IPS DF 6.9 (cell line): ENCODE measurements at places on chromosomes 7 and 10.
A peak's percentile ranks its signal among the peaks of the same experiment; 100 is the strongest.

- no peak for DNase-seq
Measured at GRCh38 chr10:63140077-63140476, 6.9 kb downstream of the NRBF2 start.

DNA sequence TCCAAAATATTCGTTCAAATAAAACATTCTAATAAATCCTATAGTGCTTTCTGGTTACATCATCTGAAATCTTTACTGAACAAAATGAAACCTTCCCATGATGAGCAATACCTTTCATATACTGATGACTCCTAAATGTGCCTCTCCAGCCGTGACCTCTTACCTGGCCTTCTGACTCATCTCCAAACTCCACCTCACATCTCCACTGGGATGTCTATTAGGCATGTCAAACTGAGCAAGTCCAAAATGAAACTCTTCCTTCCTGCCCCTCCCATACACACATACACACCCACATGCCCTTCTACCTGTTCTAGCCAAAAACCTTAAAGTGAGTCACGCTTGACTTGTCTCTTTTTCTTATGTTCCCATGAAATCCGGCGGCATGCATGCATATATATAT, 22.9 kb downstream of the GSAP start:
- no peak for DNase-seq

DNA sequence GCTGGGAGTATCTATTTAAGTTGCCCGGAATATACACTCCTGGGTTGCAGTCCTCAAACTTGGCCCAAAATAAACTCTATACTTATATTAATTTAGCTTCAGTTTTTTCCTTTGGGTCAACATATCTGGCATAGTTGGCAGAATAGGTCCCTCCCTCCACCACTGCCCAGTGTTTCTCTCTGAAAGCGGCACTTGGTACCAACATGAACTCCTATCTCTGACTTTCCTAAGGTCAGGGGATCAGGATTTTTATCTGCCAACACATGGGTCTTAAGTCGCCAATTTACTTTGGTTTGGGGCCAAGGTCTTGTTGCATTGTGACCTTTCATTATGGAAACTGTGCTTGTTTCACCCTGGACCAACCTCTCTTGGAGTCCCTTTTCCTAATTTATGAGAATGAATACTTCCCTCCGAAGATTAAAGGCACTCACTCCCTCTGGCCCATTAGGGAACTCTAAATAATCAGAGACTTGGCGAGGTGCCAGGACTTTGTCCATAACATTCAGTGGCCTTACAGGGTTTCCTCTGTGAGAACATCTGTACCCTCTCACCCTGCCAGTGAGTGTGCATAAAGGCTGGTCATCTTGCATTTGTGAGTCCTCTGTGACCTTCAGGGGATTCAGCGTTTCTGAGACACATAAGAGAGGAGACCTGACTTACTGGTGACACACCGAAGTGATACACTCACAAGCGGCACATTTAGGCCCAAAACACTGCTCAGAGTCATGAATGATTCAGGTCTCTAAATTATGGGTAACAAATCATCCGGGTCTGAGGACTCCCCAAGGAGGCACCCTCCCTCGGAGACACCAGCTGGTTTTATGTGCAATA, 19.7 kb upstream of the FKBP9 start:
- DNase-seq, result no peak

DNA sequence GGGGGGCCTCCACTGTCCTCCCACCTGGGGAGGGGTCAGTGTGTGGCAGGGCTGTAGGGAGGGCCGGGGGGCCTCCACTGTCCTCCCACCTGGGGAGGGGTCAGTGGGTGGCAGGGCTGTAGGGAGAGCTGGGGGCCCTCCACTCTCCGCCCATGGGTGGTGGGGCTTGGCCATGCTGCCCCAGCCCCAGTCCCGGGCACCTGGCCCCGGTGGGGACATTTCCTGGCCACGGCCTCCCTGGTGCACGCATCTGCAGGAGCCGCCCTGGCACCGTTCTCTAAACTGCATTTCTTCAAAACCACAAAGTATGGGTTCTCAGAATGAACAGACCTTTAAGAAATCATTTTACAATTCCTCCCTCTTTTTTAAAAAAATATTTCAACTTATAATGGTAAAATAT, 89.3 kb upstream of the PDGFA start:
- no peak for DNase-seq

DNA sequence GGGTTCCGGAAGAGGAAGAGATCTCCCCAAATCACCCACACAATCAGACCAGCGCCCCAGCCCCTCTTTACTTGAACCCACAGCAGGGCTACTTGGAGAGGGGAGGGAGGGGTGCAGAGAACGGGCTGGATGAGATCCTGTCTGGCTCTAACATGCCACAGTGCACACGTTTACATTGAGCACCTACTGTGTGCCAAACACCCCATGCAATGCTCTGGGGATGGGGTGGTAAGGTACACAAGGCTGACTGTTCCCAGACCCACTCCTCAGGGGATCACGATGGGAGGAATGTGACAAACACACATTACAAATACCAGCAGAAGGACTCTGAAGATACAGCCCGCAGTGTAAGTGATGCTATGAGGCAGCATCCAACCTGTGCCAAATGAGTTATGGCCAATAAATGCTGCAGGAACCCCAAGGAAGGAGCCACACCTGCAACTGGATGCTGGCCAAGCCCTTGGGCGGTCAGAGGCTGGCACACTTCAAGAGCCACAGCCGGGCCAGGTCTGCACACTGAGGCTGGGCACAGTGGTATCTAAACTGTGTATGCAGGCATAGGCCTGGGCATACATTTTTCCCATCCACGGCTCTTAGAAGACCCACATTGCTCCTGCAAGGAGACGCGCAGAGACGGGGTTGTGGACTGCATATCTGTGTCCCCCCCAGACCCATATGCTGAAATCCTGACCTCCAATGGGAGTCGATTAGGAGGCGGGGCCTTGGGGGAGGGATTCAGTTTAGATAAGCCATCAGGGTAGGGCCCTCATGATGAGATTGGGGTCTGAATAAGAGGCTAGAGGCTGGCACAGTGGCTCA, 6.4 kb downstream of the SPOCK2 start:
- no peak for DNase-seq

DNA sequence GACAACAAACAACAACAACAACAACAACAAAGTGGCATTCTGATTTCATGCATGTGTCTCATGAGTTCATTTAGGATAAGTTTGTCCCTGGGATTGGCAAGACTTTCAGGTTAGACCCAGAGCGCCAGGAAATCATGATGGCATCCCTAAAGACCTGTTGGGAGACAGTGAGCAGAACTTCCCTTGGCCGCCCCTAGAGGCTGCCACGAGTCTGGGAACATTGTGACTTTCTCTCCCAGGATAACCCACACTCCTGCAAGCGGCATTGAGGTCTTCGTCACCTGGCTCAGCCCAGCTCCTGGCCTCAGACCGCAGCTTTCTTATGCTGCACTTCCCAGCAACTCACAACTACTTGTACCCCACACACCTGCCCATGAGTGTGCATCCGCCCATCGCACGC, 80.5 kb upstream of the RNF32 start:
- DNase-seq, result peak; percentile 35

- DNase-seq, result no peak
Measured at GRCh38 chr7:96708872-96709271, 774 bp downstream of the SEM1 start.

GRCh38 chr7:5237286-5237685, 45.5 kb upstream of the SLC29A4 start:
- DNase-seq, result no peak

- DNase-seq, result no peak
Measured at GRCh38 chr7:137992550-137993394, 9.1 kb downstream of the CREB3L2 start.

- no peak for DNase-seq
Measured at GRCh38 chr10:34760606-34761005, 54.5 kb downstream of the PARD3 start.

DNA sequence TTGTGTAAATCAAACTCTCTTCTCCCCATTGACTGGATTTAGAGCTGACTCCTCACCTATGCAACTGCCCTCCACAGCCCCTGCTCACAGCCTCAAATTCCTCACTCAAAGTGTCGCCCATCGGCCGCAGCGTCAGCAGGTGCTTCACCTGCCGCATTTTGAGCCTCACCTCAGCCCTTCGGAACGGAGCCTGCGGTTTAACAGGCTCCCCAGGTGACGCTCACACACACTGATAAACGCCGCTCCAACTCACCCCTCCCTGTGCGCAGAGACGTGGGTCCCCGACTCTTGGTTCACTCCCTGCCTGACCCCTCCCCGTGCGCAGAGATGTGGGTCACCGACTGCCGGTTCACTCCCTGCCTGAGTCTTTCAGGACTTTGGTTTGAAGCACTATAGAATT, 57.1 kb downstream of the CARD11 start:
- DNase-seq, result no peak

GRCh38 chr7:70775570-70776156, 356.3 kb upstream of the GALNT17 start:
- DNase-seq, result peak; percentile 18

- no peak for DNase-seq
Measured at GRCh38 chr10:71905164-71905563, 54.1 kb upstream of the PSAP start.

GRCh38 chr10:33370434-33370930, 36.0 kb upstream of the NRP1 start:
- no peak for DNase-seq

- no peak for DNase-seq
Measured at GRCh38 chr7:139330333-139331030, 10.7 kb upstream of the FMC1 start.

DNA sequence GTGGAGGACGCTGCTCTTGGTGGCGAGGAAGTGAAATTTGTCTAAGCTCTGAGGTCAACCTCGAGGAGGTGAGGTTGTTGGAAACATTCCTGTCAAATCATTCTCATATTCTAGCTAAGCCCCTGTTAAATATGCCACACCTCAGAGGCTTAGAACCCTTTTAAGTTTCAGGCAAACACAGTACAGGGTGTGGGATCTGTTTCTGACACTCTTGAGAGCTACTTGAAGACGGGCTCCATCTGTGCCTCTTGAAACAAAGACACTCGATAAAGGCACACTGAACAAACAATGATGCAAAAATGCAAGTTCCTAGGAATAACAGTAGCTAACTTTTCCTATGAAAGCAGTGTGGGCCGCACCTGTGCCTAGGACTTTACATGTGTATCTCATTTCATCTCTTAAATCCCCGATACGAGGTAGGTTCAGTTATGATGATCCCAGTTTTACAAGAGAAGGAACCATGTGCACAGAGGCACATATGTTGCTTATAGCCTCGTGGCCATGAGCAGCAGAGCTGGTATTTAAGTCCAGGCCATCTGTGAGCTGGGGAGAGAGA, 299.2 kb downstream of the CCDC3 start:
- DNase-seq, result no peak

DNA sequence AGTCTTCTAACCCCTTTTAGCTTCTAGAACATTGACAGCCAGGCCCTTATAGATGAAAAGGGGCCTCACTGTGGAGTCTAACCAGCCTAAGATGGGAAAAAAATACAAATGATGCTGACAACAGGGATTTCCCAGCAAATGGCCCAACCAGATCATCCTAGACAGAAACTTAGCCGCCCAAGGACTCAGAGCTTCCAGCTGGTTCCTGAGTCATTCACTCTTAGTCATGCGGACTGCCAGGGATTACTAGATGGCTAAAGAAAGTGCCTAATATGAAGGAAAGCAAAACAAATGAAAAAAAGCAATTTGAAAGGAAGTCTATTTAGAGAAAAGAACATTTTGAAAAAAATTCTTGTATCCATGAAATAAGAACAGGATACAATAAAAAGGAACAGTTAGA, 23.7 kb downstream of the TSPAN14 start:
- DNase-seq, result no peak

- no peak for DNase-seq
Measured at GRCh38 chr7:130966246-130967009, 232.4 kb upstream of the KLF14 start.

- DNase-seq, result no peak
Measured at GRCh38 chr10:13340626-13341376, 7.3 kb downstream of the SEPHS1 start.

GRCh38 chr7:101201695-101202602, 1.1 kb upstream of the MOGAT3 start:
- no peak for DNase-seq

DNA sequence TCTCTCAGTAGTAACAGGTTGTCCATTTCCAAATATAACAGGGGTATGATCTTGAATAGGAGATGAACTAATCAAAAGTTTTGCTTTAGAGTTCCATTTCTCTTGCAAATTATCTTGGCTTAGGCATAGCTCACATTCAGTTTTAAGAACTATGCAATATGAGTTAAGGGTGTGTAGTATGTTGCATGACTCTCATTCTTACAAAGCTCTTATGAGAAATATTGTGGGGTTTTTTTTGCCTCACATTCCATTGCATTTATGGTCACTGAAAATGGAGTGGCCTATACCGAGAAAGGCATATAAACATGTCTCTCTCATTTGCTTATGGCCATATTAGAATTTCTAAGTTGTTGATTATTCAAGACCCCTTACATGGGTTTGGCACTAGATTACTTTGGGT, 48.5 kb upstream of the LAMB1 start:
- no peak for DNase-seq

DNA sequence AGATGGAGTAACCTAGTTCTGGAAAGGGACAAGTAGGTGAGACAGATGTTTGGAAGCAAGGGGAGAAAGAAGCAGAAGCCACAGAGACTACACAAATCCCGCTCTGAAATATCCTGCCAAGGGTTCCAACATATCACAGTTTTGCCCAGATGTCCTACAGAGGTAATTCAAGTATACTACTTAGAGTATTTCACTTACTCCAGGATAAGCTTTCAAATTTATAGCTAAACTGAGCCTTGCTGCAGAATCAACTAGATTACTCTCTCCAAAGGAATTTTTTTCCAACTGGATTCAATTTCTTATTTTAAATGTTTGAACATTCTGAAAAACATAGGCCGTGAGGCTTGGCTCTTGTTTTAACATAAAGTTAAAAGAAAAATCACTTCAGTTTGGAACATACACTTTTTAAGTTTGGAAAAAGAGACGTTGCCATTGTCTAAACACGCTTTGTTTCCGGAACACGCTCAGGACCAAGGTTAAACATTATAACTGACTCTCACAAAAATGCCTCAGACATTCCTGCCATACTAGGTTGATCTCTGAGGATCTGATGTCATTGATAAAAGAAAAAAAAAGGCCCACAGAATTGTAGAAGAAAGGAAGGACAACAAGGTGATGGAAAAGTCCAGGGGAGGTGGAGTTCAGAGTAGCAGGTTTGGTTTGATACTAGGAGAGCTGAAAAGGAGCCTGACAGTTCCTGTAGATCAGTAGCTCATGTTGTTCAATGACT, 74.8 kb downstream of the FAM185A start:
- no peak for DNase-seq

- DNase-seq, result no peak
Measured at GRCh38 chr10:130463876-130464364, 327.7 kb downstream of the GLRX3 start.

GRCh38 chr7:47663213-47663612, 81.3 kb upstream of the TNS3 start:
- DNase-seq, result no peak

GRCh38 chr7:50274361-50274760, 30.2 kb upstream of the IKZF1 start:
- DNase-seq, result no peak
